ENCODE measurements at places on chromosomes 16 and 17. TPM values are rescaled to one million over a fixed set of nuclear protein-coding genes. Genes with fewer than 3 reads are reported as not detected.
A peak's percentile ranks its signal among the peaks of the same experiment; 100 is the strongest.

The NPIPB8 gene
- not detected for total RNA-seq

GRCh38 chr17:2950846-2951245 is 112.6 kb downstream of the OR1D5 start:
- no peak overlapping the region for H3K27ac ChIP-seq
- H3K4me3 ChIP-seq, result no peak overlapping the region
- H3K4me1 ChIP-seq, result peaks cover 15% of the 10 kb centered on the region
- H3K36me3 ChIP-seq, result no peaks in the 10 kb centered on the region
- no peak for DNase-seq
- H3K27me3 ChIP-seq, result no peaks in the 10 kb centered on the region

GRCh38 chr16:48538746-48539484 is 71.1 kb downstream of the N4BP1 start:
- peaks cover 3% of the 10 kb centered on the region for H3K36me3 ChIP-seq
- no peak for DNase-seq
- H3K4me3 ChIP-seq, result no peak overlapping the region
- H3K27me3 ChIP-seq, result no peaks in the 10 kb centered on the region
- peaks cover 6% of the 10 kb centered on the region for H3K4me1 ChIP-seq
- H3K27ac ChIP-seq, result peak overlapping the region; percentile 57

The GUCY2D gene
- total RNA-seq, result 0.29 TPM

The RNF227 gene
- total RNA-seq, result 3.8 TPM

The KRT31 gene
- total RNA-seq, result not detected

- DNase-seq, result no peak
- peak overlapping the region; percentile 64 for H3K27ac ChIP-seq
- H3K4me1 ChIP-seq, result peaks cover 21% of the 10 kb centered on the region
- peaks cover 17% of the 10 kb centered on the region for H3K36me3 ChIP-seq
These were observed 26.5 kb upstream of the LASP1NB start for GRCh38 chr17:38898812-38899348.

DNA sequence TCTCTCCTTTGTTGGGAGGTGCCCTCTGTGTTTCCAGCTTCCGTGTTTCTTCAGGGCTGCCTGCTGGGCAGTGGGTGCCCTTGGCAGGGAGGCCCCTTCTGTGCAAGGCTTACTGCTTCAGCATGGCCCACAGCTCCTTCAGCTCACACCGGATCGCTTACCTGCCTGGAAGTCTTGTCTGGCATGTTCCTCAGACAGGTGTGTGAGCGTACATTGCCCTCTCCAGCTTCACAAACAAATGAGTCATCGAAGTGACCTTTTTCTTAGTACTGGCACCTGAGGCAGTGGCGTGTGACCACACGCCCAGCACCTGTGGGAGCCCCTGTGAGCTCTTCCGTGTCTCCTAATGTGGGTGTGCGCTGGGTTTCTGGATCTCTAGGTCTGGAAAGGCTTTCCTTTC is 3.5 kb downstream of the RAB40C start:
- peak overlapping the region; percentile 90 for H3K27ac ChIP-seq
- H3K4me1 ChIP-seq, result peaks cover 26% of the 10 kb centered on the region
- peaks cover 13% of the 10 kb centered on the region for H3K36me3 ChIP-seq

The SLC47A2 gene
- not detected for total RNA-seq

DNA sequence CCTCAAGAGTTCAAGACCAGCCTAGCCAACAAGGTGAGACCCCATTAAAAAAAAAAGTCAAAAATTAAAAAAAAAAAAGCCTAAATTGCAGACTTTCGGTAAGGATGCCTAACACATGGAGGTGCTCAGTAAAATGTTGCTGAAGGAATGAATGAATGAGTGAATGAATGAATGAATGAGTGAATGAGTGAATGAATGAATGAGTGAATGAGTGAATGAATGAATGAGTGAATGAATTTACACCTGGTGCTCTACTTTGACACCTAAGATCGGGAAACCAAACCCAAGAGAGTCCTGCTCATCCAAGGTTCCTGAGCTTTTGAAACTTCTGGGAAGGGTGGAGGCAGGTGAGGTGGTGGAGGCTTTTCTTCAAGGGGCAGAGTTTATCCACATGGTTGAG is 112.2 kb upstream of the LHX1 start:
- no peak for DNase-seq
- H3K4me1 ChIP-seq, result no peaks in the 10 kb centered on the region
- H3K27ac ChIP-seq, result peak overlapping the region; percentile 64
- no peaks in the 10 kb centered on the region for H3K36me3 ChIP-seq

The TMEM92 gene
- 1.8 TPM for total RNA-seq
